ENCODE measurements at places on chromosomes 4 and X. TPM values are rescaled to one million over a fixed set of nuclear protein-coding genes. Genes with fewer than 3 reads are reported as not detected.

GRCh38 chr4:168769416-168769815 lies 240.6 kb downstream of the CBR4 start:
- no peak for DNase-seq

The MAGEA4 gene
- not detected for total RNA-seq

The SSX2 gene
- total RNA-seq, result not detected

The DMP1 gene
- total RNA-seq, result not detected
